ENCODE measurements at places on chromosomes 3 and 15.

- no peak for DNase-seq
These were observed 336.2 kb downstream of the ERC2 start for GRCh38 chr3:56131974-56132590.

DNA sequence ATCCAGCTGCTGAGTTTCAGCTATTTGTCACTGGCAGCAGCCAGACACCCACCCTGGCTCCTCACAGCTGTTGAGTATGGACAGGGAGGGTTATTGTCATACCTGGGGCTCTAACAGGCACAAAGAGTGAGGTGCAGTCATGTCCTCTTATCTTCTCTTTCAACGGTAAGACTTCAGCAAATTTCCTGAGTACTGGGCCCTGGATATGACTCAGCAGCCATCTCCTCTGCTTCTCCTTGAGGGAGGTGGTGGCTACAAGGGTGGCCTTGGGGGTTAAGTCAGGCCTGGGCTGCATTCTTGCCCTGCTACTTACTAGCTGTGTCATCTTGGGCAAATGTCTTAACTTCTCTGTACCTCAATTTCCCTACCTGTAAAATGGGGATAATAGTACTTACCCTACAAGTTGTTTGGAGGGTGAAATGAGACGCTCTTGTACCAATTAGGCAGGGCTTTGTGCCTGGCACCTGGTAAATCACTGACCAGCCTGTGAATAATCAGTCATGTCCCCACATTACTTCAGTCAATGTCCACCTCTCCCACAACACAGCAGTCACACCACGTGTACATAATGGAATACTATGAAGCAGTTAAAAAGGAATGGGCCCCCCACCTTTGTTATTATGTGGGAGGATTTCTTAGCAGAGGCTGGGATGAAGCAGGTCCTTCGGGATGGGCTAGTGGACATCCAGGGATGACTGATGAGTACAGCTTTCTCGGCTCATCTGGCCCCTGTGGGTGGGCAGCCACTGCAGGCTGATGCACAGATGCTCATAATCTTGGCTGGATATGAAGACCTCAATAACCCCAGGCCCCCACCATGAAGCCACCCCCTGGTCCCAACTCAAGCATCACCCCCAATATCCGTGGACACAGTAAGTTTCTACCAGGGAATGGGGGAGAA lies 528.8 kb downstream of the SHQ1 start:
- no peak for DNase-seq

- DNase-seq = no peak
These were observed 11.0 kb downstream of the LOXL1 start for GRCh38 chr15:73937296-73937695.

DNA sequence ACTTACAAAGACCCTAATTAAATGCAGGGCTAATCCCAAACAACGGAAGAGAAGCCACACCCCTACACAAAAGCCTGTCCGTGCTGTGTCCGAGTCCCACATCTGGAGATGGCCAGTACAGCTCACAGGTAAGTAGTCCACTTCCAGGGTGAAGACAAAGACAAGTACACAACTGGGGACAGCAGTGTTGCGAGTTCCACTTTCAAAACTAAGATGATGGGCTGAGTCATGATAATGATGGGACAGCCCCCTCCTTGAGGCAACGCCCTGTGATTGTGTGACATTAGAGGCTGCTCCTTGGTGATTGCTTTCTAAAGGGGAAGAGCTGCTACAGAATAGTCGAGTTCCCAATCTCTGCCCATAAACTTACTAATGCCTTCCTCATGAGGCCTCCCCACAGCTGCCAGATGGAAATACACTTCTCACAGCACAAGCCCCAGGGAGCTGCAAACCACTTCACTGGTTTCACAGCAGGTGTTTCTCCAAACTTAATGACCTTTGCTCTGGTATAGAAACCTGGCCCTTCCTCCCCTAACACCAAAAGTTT lies 27.6 kb downstream of the RFT1 start:
- no peak for DNase-seq

DNA sequence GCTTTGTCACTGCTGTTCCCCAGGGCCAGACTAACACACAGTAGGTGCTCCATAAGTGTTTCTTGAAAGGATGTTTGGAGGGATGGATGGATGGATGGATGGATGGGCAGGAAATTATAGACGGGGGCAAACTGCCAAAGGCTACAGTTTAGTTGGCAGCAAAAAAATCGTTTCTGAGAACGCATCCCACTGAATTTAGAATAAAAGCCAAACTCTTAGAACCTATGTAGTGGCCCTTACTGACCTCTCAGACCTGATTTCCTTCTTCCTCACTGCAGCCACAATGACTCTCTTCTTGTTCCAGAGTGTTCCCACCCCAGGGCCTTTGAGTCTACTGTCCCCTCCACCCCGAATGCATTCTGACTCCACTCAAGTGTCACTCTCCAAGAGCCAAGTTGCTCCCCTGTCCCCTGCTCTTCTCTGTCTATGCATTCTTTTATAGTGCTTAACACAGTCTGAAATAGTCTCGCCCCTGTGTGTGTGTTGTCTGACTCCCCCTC lies 5.2 kb upstream of the GATA2 start:
- no peak for DNase-seq

GRCh38 chr3:143559296-143559695 lies 289.0 kb downstream of the SLC9A9 start:
- no peak for DNase-seq

DNA sequence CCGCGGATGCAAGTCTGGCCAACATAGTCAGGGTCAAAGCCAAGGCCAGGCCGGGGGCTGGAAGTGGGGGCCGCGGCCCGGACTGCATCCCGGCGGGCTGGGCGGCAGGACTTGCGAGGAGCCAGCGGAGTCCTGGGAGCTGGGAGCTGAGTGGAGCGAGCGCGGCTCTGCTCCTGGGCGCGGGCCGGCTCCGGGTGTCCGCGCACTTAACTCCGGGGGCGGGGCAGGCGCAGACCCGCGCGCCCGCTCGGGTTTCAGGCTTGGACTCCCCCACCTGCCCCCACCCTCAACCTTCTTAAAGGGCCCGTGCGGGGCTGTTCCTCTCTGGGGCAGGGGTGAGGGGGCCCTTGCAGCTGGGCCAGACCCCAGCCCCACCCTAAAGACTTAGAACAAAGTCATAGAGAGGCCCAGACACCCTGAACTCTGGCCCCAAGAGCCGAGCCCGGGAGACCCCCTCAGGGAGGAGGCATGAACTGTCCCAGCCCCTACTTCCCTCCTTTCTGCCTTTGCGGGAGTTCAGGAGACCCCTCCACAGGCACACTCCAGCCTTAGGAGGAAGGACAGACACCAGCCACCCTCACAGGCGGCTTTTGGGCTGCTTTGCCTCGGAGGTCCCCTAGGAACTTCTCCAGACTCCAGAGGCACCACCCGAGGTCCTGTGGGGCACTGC lies at the start of gene CSPG4:
TSS of gene CSPG4 (minus strand) at position 181 of the 670 bp plus-strand sequence. CDS start at position 88, 93 bp downstream.
- DNase-seq = no peak

DNA sequence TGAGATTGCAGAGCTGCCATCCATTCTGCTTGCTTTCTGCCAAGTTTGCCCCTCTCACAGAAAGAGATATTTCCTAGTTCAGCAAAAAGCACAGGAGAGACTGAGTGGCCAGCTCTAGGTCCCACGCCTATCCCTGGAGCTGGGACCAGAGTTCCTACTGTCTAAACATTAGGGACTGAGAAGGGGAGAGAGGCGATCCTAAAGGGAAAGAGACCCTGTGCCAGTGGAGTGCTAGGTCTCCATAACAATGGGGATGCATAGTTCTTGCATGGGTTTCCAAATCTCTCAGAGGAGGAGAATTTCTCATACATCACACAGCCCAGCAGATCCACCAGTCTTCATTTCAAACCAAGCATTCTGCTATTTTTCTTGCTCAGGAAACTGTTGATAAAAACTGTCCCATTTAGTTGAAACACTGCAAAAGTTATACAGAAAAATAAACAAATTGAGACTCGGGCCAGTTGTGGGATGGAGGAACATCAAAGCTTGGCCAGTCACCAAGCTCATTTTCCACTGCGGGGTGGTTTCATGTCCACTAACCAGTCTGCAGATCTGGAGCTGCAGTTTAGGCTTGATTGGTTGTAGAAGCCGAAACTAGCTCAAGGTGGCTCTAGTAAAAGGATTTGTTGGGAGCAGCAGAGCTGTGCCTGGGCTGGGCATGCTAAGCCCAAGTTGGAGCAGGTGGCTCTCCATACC lies 62.7 kb downstream of the EEFSEC start:
- DNase-seq = no peak

DNA sequence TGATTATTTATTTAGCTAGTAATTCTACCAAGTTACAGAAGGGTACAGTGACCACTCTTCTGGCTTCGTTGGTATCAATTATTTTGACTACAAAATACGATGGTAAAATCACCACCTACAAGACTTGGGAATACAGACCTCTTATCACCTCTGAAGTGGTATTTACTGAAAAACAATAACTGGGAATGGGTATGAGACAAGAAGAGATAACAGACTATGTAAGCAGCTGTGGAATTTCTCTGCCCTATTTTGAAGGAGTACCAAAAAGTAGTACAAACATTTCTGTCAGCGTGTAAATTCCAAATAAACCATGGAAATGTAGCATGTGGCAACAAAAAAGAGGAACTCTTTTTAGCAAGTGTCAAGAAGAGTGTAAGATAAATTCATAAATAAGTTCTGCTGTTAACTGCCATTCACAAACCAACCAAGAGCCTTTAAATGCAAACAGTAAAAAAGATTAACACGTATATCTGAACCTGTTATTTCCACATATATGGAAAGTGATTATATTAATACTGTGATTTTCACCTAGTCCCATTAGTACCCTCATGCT lies 77.0 kb upstream of the SLC12A8 start:
- no peak for DNase-seq

GRCh38 chr15:48186271-48186670 lies 5.2 kb upstream of the CTXN2 start:
- DNase-seq = no peak

- DNase-seq = no peak
These were observed 76.6 kb upstream of the DLG1 start for GRCh38 chr3:197375001-197375441.

DNA sequence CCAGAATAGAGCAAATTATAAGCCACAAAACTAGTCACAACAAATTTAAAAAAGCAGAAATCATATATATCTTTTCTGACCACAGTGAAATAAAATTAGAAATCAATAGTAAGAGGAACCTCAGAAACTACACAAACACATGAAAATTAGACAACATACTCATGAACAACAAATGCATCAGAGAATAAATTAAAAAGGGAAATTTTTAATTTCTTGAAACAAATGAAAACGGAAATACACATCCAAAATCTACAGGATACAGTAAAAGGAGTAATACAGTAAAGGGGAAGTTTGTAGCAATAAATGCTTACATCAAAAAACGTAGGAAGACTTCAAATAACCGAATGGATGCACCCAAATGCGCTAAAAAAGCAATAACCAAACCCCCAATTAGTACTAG lies 19.2 kb downstream of the NME9 start:
- DNase-seq = no peak

- no peak for DNase-seq
These were observed 15.5 kb upstream of the VIPR1 start for GRCh38 chr3:42486814-42487565.

GRCh38 chr15:70463453-70463834 lies 299.9 kb downstream of the UACA start:
- no peak for DNase-seq

DNA sequence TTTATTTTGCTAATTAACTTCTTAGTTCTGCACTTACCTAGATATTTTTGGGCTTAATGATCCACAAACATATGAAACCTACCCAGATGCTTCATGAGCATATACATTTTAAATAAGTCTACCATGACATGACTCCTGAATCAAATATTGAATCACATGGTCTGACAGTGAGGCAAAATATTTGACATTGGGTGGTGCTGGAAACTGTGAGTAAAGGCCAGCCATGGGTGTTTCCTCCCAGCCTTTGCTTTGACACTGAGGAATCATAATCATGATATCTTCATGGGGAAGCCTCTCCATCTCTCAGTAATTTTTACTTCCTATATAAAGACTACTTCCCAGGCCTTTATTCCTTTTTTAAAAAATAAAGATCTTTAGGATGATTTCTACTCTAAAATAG lies 22.8 kb upstream of the SSR3 start:
- no peak for DNase-seq

DNA sequence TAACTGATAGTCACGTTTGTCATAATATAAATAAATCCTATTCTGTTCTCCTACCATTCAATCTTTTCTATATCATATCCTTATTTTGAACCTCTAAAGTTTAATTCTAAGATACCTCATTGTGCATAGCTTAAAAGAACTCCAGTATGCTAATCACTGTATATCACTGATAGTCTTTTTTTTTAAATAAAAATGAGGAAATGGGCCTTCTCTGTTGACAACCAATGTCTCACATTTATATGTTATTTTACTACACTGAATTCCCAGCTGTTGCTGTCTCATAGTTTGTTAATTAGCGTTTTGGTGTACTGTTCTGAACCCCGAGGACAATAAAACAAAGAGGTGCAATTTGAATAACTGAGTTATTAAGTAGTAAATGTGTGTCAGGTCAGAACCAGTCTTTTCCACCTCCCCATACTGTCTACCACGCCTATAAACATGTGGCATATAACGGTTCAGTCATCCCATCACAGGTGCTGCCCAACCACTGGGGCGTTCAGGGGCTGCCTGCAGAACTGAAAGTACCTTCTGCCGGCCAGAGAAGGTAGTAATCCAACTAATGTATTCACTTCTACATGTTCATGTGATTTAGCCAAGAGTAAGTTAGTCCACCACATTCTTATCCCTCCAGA lies 14.9 kb downstream of the CBLB start:
- no peak for DNase-seq

- DNase-seq = no peak
These were observed 78.1 kb downstream of the HERC2 start for GRCh38 chr15:28243901-28244300.

GRCh38 chr3:28612232-28612631 lies 263.6 kb upstream of the AZI2 start:
- no peak for DNase-seq

DNA sequence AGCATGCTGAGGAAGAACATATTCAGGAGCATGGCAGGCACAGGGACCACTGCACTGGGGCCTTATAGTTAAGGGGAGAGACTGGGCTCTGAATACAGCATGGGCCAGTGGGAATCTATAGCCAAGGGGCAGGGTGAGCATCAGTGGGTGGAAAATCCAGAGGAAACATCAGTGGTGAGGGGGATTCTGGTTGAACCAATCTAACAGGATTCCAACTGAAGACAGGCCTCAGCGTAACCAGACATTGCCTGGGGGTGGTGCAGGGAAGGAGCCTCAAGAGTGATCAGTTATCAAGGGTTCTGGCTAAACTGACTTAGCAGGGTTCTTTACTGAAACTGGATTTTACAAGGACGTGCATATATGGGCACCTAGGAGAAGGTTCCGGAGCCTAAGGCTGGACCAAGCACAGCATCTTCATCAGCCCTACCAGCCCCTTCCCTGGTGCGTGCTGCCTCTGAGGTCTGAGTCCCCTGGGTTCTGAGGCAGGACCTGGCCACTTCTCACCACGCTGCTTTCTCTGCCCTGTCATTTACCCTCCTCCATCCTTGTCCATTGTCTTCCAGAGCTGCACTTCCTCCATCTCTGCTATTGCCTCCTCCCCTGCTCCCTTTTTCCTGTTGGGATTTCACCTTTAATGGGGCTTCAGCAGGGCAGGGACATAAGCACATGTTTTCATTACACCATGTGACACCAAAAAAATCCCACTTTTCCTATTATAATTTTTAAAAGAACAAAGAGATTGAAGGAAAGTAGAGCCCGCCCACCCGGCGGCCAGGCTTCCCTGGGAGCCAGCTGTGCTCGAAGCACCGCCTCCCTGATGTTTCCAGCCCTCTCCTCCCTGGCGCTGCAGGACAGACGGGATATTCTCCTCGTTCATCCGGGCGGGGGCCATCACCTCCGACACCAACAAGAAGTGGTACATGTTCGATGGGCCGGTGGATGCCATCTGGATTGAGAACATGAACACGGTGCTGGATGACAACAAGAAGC lies 52.1 kb downstream of the DNAH1 start:
- no peak for DNase-seq
